ENCODE measurements at places on chromosomes 1 and 21.

DNA sequence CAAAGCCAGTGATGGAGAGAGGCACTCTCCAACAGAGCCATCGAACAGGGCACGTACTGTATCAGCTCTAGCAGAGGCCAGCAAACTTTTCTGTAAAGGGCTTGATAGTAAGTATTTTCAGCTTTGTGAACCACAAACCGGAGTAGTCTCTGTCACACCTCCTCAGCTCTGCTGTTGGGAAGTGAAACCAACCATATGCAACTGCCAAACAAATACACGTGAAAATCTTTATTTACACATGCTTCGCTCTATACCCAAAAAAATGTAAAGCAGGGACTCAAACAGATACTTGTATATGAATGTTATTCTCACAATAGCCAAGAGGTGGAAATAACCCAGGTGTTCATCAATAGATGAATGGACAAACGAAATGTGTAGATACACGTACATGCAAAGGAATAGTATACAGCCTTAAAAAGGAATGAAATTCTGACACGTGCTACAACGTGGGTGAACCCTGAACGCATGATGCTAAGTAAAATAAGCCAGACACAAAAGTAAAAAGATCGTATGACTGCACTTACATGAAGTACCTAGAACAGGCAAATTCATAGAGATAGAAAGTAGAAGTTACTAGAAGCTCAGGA lies 39.0 kb downstream of the SETD4 start:
- DNase-seq, result no peak

- DNase-seq, result no peak
These were observed 97.7 kb upstream of the SLC25A33 start for GRCh38 chr1:9441451-9442133.

GRCh38 chr1:88552226-88552625 lies 131.8 kb upstream of the PKN2 start:
- DNase-seq, result no peak

DNA sequence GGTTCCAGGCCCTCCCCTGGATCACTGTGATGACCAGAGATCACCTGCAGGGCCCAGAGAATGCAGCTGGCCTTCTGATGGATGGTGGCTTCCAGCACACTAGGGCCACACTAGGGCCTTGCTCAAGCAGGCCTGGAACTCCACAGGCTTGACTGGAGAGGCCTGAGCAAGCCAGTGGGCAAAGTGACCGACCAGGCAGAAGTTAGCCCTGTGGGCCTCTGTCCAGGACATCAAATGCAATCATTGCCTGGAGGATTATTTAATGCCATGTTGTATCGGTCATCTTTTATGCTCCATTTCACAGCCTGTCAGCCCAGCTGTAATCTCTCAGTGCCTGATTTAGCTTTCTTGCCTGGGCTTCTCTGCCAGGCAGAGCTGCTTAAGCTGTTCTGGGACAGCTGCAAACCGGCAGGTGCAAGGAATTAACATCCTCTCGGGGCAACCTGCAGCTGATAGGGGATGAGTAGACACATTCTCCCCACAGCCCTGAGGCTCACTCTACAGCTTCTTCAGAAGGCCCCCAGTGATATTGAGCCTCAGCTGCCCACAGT lies 17.7 kb downstream of the NENF start:
- no peak for DNase-seq

Data from activated T-helper 9 cell treated with anti-CD3 and anti-CD28 coated beads, Interleukin-2, amount 50 U/mL, for 16 hours (primary cell).